ENCODE measurements at places on chromosomes 5 and 9.
A peak's percentile ranks its signal among the peaks of the same experiment; 100 is the strongest.

- DNase-seq = peak; percentile 56
Observed at GRCh38 chr5:10704949-10705621, 55.9 kb downstream of the DAP start.

GRCh38 chr5:2068531-2068930, 185.8 kb upstream of the IRX4 start:
- DNase-seq = no peak

- no peak for DNase-seq
Observed at GRCh38 chr5:3339798-3340115, 255.9 kb upstream of the IRX1 start.

DNA sequence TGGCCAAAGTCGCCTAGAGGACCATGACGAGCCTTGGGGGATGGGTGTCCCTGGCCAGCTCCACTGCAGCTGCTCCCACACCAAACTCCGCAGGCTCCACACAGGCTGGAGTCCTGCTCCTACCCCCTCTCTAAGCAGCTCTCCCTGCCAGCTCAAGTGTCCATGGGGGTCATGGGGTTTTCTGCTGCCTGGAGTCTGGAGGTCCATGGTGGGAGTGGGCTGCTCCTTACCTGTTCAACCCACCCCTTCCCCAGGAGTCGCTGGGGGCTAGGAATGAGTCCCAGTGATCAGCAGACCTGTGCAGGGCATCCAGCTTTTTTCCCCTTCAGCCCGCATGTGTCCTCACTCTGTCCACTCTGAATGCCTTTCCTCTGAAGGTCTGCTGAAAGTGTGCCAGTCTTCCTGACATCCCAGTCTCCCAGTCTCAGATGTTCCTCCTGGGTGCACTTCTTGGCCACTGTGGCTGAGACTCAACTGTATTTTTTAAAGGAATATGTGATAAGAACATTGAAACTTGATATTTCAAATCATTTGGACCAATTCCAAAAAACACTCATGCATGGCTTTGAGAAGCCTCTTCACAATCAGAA, 261.3 kb upstream of the ANKH start:
- DNase-seq = no peak

DNA sequence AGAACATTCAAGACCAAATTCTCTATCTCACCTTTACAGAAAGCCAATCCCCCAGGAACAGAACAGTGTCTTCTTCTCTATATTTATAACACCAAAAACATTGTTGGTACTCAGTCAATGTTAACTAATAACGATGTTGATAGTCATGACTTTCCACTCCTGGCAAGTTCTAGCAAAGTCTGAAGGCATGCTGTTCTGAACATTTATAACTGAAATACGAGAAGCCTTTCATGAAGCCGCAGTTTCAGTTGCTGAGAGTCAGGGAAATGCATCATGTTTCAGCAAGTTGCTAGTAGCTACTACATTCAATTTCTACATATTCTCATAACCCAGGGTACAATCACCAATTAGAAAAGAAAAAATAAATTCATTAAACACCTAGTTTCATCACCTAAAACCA, 301.4 kb downstream of the PDE4D start:
- peak; percentile 34 for DNase-seq

- DNase-seq = no peak
Observed at GRCh38 chr9:89036383-89036782, 45.1 kb downstream of the S1PR3 start.

DNA sequence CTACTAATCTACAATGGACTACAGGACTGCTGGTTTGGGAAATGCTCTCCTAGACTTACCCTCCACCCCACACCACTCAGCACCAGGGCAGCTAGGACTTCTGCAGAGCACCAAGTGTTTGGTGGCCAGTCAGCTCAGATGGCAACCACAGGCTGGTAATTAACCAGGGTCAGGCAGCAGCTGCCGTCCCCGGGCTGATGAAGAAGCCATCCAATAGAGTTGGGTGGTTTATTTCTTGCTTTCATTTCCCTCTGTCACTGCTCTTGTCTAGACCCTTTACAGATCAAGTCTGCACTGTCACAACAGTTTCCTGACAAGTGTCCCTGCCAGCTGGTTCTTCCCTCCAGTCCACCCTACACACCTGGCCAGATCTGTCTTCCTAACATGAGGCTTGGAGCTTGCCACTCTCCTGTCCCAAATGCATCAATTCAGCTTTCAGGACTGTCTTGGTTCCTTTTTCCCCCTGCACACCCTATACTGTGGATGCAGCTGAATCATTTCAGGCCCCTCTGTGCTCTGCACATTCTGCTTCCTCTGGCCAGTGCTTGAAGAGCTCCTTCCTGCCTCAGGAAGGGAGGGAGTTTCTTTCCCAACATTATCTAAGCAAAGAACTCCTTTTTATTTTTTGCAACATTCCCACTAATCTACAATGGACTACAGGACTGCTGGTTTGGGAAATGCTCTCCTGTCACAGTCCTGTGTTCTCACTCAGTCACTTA, 30.2 kb upstream of the HSPA9 start:
- DNase-seq = no peak

GRCh38 chr5:172529896-172530295, 75.6 kb upstream of the SH3PXD2B start:
- DNase-seq = no peak

DNA sequence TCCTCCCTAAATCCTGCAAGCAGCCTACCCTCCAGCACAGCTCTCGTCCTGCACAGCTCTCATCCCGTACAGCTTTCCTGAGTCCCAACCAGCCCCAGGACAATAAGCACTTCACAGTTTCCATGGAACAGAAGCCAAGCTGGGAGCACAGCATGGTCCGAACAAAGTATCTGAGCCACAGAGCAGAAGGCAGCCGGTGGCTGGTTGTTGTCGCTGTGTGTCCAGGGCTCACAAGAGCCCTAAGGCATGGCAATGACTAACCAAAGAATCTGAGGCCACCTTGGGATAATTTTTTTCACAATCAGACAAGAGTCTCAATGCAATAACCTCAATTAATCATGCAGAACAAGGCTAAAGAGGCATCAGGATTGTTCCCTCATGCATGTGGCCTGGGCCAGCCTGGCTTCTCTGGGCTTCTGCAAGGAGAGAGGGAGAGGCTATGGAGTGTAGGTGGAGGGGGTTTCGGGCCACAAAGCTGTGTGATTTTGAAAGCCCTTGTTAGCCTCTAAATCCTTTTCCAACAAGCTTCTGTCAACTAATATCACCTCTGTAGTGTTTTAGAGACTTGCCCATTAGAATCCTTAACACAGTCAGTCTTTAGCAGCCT, 323.4 kb downstream of the PIK3R1 start:
- no peak for DNase-seq

- no peak for DNase-seq
Observed at GRCh38 chr5:168318240-168318639, 26.8 kb downstream of the WWC1 start.

DNA sequence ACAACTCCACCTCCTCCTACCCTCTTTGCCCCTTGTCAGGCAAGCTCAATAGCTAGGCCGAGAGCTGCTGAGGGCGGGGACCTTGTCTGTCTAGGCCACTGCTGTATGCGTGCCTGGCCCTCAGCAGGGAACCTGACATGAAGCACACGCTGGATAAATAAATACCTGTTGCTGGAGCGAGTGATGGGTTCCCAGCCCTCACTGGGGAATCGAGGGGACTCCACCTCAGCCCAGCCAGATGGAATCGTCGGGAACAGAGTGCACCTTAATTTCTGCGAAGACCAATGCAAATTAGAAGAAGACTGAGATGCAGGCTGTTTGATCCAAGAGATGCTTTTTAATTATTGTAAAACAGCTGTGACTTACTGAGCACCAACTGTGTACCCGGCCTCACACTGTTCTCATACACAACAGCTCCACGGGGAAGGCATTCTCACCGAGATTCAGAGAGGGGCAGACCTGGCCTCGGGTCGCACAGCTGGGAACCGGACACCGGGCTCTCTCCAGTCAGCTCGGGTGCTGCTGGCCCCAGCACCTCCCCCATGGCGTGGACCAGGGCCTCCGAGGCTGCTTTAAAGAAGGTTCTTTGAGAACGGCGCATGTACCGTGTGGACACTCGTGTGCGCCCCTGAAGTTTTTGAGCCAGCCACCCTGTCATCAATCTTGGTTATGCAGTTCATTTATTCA, 109.7 kb upstream of the IER5L start:
- DNase-seq = no peak

GRCh38 chr5:127892467-127893207, 189.4 kb downstream of the CCDC192 start:
- DNase-seq = peak; percentile 71

DNA sequence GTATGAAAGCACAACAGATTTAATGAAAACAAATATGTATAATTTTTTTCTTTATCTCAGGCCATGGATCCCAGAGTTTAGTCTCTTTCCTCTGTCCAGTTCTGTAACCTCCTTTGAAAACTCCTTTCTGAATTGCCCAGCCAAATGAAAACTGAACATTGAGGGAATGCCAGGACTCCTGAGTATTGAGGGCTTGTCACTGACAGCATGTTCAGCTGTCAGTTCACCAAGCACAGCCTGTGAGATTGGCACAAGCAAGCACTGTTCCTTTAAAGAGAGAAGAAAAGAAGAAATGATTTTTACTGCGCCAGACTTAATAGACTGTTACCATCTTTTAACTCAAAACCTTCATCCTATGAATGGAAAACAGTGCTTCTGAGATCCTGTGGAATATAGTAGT, 27.3 kb downstream of the TTC1 start:
- no peak for DNase-seq

- peak; percentile 52 for DNase-seq
Observed at GRCh38 chr5:93585041-93585766, 2.2 kb downstream of the NR2F1 start.

DNA sequence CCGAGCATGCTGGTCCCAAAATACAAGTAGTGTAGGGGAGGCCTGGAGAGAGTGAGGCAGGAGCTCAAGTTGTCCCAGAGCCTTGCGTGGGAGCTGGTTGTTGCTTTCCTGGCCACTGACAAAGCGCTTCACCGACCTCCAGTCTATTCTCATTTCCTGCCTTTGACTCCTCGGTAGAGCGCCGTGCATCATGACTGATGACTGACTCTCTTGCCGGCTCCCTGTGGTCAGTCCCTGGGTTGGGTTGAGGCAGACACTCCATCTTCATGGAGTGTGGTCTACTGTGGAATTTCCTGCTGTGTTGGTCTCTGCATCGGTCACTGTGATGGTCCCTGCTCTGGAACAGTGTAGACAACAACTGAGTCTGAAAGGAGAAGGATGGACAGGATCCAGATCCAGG, 175.1 kb upstream of the S1PR3 start:
- no peak for DNase-seq

GRCh38 chr5:84125216-84125615, 259.5 kb downstream of the EDIL3 start:
- no peak for DNase-seq

- no peak for DNase-seq
Observed at GRCh38 chr5:82610686-82611085, 332.5 kb upstream of the RPS23 start.

DNA sequence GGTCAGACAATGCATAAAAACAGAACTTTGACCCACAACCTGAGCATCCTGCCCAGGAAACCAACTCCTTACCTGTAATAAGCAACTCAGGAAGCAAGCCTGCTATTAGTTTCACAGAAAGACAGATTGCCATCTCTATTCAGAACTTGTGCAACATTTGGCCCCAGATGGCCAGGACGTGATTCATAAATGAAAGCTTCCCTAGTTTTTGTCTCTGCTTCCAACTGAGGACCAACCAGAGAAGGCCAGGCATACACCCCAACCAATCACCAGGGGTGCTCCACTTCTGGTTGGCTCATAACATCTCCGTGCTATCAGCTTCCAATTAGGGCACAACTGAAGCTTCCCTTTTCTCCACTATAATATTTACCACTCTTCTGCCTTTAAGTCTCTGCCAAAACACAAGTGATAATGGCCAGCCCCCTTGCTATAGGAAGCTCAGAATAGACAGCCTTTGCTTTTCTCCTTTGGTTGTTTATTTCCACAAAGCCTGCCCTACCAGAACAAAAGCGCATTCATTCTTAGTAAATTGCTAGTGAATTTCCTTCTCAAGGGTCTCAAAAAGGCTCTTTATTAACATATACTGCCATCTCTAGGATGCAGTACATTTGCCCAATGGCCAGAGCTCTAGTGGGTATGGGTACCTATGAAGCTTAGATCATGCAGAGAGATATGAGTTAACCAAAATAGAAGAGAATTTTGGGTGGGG, 289.7 kb upstream of the DAP start:
- no peak for DNase-seq

DNA sequence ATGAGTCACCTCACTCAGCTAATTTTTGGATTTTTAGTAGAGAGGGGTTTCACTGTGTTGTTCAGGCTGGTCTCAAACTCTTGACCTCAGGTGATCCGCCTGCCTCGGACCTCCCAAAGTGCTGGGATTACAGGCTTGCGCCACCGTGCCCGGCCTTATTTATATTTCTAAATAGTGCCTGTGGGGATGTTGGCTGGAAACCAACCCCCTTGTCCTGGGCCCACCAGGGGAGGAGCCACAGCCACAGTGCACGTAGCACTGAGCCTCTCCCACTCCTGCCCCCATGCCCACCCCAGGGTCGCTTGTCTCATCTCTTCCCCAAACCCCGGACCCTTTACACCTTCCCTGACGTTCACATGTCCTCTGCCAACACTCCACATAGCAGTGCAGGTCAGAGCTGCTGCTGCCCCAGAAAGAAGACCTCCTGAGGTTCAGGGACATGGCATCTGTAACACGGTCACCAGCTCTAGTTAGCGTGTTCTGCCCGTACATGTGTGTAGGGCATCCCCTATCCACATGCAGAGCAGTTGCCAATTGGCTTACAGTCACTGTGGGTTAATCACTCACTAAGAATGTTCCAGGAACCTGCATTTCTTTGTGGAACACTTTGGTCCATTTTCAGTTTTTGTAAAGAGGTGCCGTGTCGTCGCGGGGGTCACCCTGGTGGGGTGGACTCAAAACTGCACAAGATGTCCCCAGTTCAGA, 10.2 kb upstream of the MRPS2 start:
- DNase-seq = no peak

- DNase-seq = no peak
Observed at GRCh38 chr9:109538346-109538745, 40.2 kb upstream of the PTPN3 start.

- no peak for DNase-seq
Observed at GRCh38 chr5:17373406-17373805, 124.6 kb upstream of the TAF11L2 start.

GRCh38 chr9:80359941-80360881, 788.4 kb downstream of the TLE4 start:
- no peak for DNase-seq

- DNase-seq = no peak
Observed at GRCh38 chr5:107941036-107941435, 270.3 kb upstream of the EFNA5 start.

GRCh38 chr9:83937861-83938455, 16.7 kb upstream of the KIF27 start:
- peak; percentile 70 for DNase-seq

DNA sequence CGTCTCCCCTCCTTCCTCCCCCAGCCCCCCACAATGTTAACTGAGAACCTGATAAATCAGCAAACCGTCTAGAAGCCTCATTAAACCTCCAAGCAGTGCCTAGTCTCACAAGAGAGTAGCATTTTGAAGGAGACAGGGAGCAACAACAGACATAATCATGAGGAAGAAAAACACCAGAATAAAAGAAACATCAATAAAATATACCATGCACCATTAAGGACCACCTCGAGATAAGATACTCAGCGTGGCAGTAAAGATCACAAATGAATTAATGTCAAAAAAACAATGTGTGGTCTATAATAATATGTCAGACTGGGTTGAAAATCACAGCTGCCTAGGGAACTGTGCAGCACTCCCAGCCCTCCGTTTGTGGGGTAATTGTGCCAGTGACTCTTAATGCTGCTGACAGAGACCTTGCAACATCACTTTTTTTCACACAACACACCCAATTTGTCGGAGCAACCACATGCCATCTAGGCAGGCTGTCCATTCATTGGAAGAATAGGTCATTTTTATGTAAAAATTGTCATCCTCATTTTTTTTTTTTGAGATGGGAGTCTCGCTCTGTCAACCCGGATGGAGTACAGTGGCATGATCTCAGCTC, 450.8 kb upstream of the WWC1 start:
- no peak for DNase-seq
